GM12864 (cell line): ENCODE measurements at places on chromosomes 5 and 9.

DNA sequence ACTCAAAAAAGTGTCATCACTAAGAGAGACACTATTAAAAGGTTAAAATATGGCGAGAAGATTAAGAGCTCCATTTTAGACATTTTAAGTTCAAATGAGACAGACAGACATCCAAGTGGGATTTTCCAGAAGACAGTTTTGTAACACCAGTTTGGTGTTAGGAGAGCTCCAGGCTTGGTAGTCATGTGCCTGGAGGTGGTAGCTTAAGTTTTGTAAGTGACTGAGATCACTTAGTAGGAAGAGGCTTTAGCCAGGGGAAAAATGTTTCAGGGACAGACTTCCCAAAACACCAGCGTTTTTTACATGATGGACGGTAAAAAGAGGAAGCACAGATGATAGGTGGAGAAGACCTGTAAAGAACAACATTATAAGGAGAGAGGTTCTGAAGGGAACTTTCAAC, 150.3 kb downstream of the GIN1 start:
- no peak for DNase-seq

DNA sequence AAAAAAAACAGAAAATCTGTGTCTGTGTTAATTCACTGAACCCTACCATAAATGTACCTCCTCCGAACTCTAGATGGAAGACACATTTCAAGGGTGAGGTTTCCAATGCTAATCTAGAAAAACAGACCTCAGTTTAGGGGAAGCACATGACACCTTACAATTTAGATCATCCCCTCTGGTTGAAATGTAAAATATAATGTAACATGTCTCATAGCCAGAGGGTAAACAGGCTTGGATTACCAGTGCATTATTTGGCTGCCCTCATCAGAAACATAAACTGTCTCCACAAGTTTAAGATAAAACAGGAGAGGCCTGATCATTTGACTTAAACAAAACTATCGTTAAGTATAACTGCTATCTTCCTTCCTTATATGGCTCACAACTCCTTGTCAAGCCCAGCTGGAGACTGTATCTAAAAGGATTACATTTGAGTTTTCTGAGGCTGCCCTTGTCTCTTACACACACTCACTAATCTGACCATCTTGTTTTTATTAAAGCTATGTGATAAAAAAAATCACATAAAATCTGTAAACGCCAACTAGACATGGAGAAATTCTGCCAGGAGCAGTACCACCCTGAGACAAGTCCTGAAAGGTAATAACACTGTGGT, 105.7 kb downstream of the LURAP1L start:
- no peak for DNase-seq

DNA sequence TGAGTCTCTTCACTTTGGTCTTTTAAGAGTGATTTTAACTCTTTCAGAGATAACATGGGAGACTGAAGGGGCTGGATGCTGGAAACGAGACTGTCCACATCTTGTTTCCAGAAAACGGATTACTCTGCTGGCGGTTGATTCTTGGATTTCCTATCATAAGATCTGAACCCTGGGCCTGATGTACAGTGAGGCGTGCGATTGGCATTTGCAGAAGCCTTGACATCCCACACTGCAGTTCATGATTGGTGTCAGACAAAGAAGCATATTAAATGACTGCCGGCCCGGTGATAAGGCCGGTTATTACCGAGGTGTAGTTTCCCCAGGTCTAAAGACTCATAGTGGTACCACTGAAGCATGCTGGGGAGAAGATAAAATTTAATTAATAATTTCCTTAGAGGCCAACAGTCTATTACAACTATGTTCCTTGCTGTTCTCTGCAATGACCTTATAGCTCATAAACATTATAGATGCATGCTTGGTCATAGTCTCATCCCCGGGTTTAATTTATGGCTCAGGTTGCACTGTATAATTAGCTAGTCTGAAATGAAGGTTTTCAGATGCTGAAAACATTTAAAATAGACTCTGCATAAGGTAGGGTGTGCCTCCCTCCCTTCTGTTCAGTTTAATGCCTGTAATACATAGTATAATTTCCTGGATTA, 99.2 kb downstream of the PPP2R2B start:
- no peak for DNase-seq

DNA sequence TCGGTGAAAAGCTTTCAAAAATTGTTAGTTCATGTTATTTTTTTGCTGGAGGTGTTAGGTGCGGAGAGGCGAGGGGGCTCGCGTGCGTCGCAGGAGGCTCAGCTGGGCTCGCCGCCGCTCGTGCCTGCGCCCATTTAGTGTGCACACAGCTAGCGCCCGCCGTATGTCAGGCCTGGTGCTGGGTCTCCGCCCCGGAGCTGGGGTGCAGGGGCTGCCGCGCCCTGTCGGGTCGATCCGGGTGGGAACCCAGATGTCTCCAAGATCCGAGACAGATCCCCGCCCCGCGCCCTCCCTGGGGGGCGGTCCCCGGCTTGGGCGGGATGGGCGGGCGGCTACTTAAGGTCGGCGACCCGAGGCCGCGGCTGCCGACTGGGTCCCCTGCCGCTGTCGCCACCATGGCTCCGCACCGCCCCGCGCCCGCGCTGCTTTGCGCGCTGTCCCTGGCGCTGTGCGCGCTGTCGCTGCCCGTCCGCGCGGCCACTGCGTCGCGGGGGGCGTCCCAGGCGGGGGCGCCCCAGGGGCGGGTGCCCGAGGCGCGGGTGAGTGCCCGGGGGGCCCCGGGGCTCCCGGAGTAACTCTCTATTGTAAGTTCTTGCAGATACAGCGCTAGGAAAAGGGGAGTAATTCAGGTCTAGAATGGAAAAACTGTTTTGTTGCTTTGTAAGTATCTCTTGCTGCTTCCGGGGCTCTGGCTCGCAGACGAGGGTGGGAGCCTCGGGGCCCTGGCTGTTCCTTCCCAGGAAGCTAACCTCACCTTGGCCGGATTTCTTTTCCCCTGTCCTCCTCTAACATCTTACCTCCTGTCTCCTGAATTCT, 31.7 kb downstream of the GSN start:
- no peak for DNase-seq

DNA sequence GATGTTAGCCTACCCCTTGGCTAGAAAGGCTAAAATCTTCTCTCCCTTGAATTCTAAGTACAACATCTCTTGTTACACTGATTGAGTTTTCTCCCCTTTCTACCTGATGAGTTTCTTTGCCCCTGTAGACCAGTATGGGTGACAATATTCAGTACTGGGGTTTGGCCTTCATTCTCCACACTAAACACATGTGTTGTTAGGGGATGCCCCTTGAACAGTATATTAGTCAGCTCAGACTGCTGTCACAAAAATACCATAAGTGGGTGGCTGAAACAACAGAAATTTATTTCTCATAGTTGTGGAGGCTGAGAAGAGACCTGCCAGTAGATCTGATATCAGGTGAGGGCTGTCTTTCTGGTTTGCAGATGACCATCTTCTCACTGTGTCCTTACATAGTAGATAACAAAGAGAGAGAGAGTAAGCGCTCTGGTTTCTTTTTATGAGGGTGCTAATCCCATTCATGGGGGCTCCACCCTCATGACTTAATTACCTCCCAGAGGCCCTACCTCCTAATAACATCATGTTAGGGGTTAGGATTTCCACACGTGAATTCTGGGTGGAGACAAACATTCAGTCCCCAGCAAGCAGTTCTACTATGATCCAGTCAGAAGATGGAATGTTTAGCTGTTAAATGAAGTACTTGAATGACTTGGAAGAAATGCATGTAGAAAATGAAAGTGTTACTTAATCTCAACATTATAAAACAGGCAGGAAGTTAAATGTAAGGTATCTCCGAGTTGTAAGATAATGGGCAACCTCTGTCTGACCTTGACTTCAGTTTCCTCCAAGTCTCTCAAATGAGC, 17.5 kb downstream of the VLDLR start:
- no peak for DNase-seq

- no peak for DNase-seq
Observed at GRCh38 chr9:114246558-114246957, 76.3 kb upstream of the ORM1 start.

GRCh38 chr9:82890865-82891264, 172.1 kb downstream of the RASEF start:
- DNase-seq: no peak

GRCh38 chr5:9468060-9468388, 77.9 kb downstream of the SEMA5A start:
- no peak for DNase-seq

GRCh38 chr5:15234366-15234765, 265.6 kb upstream of the FBXL7 start:
- DNase-seq: no peak

DNA sequence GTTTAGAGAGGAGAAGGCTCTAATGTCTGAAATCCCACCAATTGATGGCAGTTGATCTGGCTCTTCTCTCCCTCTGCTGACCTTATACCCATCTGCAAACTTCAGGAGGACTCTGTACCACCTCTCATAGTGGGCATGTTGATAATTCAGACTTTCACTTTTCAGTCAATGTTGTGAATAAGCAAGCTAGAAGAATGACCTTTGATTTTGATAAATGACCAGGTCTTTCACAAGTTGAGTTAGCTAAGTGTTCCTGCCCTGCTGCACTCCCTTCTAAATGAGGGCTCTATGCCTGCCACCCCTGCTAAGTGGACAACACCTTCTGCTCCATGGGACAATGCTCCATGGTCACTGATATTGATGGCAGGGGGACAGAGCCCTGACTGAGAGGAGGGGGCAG, 74.7 kb downstream of the SPRY4 start:
- no peak for DNase-seq

- no peak for DNase-seq
Observed at GRCh38 chr9:79633558-79633957, 61.8 kb downstream of the TLE4 start.

GRCh38 chr9:68418259-68418845, 61.9 kb downstream of the PGM5 start:
- no peak for DNase-seq

- no peak for DNase-seq
Observed at GRCh38 chr5:74042959-74043358, 417.0 kb downstream of the ARHGEF28 start.

DNA sequence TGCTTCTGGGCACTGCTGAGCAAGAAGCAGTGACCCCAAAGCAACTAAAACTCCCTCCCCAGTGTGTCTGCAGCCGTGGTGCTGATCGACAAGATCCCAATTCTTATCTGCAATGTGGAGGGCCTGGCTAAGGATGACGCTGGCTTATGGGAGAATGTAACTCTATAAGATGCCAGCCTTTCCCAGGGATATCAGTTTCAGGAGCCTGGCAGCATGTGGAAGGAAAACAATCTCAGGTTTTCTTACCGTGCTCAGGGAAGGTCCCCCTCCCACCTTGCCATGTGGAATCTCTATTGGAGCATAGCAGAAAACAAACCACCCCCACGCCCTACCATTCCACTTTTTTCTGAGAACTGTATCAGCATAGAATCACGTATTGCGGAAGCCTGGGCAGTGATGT, 87.7 kb upstream of the PTPN3 start:
- DNase-seq: no peak

DNA sequence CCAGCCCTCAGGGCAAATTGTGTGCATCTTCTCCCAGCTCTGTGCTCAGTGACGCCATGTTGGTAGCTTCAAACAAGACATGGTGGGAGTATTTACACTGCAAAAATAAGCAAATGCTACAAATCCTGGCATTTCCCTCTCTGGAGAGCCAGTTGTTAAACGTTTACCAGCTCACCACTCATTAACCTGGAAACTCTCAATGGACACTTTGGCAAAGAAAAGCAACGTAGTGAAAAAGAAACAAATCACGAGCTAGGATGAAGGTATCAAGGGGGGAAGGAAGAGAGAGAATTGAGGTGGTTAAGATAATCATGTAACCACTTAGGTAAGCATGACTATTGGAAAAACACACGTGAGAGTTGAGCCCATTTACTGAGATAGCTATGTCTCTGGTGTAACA, 72.5 kb downstream of the MRPS30 start:
- no peak for DNase-seq

- no peak for DNase-seq
Observed at GRCh38 chr9:89715318-89715858, 110.6 kb downstream of the GADD45G start.

DNA sequence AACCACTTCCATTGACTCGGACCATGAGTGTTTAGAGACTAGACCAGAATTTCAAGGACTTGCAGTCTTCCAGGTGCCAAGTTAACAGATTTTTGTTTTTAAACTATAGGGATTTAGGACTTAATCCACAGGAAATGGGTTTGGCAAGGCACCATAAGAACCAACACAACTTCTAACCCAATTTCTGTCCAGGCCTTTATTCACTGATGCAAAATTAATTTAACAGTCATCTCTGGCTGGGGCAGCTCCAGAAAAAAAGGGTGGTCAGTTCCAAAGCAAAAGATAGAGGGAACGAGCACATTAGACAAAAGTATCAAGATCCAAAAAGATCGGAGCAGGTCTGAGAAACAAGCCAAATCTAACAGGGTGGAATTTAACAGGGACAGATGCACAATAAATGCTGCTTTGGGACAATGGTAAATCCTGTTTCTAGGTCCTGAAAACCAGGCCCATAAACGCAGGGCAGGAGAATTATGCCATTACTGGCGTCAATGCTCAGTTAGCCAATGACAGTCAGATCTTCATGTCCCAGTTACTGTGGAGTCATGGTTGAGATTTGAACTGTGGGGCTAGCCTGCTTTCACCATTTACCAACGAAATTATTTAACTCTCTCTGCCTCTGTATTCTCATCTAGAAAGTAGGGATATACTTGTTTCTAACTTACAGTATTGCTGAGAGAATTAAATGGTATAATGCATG, 590.8 kb upstream of the BRINP1 start:
- no peak for DNase-seq

GRCh38 chr5:129148-129547, 37.2 kb downstream of the PLEKHG4B start:
- no peak for DNase-seq

DNA sequence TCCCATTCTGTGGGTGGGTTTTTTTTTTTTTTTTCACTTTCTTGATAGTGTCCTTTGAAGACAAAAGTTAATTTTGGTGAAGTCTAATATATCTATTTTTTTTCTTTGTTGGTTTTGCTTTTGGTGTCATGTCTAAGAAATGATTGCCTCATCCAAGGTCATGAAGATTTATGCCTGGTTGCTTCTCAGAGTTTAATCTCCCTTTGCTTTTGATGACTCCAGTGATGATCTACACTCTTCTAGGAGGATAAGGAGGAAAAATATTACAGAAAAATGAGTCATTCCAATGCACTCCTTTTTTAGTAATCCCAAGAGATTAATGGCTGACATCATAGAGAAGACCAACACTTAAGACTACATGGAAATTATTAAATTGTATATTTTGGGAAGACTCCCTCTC, 79.7 kb upstream of the ICE1 start:
- no peak for DNase-seq

GRCh38 chr9:68705531-68706362, 707 bp downstream of the PIP5K1B start:
- DNase-seq: no peak

- no peak for DNase-seq
Observed at GRCh38 chr5:124744170-124744971, 2.1 kb downstream of the ZNF608 start.

DNA sequence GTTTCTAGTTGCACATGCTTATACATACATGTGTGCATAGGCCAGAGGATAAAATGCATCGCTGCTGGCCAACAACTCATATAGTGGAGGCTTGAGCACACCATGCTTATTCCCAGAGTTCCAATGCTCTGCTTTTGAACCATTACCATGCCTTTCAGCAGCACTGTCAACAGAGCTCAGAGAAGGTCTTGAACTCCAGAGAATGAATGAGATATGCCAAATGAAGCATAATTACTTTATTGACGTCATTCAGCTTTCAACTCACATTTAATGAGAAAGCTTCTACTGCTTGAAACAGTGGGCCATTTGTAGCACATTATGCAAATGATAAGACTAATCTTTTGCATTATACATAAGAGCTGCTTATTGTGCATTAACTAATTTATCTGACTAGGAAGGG, 765.3 kb upstream of the GRAMD2B start:
- no peak for DNase-seq
